ENCODE measurements at places on chromosomes 5 and 9.

DNA sequence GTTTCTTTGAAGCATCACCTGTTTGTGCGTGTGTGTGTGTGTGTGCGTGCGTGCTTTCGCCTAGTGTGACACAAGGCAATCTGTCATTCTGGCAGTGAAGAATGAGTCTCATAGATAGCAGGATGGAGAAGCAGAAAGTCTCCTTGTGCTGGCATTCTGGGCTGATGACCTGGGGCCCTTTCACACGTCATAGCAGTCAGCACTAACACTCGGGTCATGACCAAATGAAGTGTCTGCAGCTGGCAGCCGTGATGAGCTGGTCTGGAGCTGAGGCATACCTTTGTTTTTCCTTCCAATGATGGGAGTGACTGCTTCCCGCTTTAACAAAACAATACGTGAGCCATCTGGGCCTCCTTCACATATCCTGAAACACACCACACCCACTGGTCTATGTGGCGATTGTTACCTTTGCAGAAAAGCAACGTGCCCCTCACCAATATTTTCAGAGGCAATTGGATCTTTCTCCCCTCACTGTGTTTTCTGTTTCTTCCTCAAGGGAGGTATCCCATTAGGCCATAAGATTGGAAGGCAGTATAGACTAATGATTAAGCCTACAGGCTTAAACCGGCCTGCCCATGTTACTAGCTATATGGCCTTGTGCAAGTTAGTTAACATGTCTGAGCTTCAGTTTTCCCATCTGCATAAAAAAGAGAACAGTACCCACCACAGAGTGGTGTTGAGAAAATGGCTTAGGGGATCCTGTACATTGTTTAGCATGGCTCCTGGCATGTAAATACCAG is 88.8 kb downstream of the SREK1 start:
- DNase-seq, result no peak

DNA sequence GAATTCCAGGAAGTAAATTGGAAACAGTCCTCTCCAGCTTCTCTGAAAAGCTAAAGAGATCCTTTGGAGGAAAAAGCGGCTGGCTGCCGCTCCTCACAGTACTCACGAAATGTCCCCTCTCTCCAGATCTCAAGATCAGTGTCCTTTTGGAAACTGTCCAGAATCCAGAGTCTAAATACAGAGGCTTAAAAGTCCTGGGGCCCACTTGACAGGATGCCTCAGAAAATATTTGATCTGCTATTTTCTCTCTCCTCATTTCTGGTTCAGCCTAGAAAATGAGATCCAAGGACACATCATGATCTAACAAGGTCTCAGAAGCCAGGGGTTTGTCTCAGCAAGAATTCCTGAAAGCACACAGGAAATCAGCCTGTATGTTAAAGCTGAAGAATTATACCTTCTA is 7.2 kb downstream of the C1QTNF2 start:
- DNase-seq, result no peak

DNA sequence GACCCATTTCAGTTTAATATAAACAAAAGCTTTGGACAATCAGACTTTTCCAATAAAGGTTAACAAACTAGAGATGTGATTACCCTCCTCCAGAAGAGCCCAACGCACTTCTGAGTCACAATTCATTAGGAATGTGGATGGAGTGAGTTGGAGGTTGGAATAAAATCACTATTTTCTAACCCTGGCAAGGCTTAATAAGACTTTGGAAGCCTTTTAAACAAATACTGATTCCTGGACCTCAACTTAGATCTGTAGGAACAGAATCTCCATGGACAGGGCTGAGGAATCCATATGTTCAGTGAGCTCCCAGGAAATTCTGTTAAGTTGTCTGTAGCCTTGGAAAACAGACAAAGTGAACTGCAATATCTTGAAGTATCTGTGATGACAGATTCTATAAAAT is 233.5 kb upstream of the ELL2 start:
- DNase-seq, result no peak

GRCh38 chr5:4868140-4868735 is 271.9 kb upstream of the ADAMTS16 start:
- peak; percentile 40 for DNase-seq

GRCh38 chr9:124000161-124000783 is 11.3 kb upstream of the LHX2 start:
- no peak for DNase-seq

GRCh38 chr9:13332571-13332970 is 53.1 kb upstream of the MPDZ start:
- DNase-seq, result no peak

DNA sequence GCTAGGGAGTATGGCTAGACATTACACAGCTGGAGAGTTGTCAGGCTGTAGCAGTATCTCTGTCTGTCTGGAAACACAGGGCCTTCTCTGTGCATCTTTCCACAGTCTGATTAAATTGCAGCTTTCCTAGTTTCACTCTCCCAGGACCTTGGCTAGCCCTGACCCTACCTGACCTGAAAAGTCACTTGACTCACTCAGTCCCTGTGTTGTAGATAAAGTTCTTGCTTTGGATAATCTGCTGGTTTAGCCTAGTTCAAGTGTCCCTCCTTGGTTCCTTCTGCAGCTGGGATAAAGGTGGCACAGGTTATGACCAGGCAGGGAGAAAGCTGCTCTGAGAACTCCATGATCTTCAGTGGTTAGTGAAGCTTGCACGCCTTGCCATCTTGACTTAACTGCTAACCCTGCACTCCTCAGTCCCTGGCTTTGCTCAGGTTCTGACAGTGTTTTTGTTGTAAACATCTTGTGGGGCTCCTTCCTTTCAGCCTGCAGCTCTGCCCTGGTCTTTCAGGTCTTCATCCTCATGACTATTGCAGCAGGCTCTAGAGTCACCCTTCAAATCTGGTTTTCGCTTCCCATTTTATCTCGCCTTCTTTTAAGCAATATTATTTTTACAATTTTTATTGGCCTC is 101.0 kb downstream of the PIP5K1B start:
- no peak for DNase-seq

DNA sequence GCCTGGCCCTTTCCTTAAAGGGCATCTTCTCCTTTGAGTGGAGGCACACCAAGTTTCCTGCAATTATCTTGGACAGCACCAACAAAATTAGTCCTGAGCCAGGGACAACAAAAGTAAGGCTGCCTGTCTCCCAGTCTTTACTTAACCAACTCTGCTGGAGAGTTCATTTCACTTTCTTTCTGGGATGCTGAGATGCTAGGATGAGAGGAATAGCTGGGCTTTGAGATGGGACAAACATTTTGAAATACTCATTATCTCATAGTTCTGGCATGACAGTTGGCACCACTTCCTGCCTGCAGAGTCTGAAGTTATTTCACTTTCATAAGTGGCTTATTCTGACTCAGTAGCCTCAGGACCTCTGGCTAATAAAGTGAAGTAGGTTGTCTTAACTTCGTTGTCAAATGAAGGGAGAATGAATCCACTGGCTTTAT is 157.0 kb downstream of the C9orf152 start:
- DNase-seq, result peak; percentile 27

- no peak for DNase-seq
These were observed 145.4 kb upstream of the IER5L start for GRCh38 chr9:129323376-129323998.

DNA sequence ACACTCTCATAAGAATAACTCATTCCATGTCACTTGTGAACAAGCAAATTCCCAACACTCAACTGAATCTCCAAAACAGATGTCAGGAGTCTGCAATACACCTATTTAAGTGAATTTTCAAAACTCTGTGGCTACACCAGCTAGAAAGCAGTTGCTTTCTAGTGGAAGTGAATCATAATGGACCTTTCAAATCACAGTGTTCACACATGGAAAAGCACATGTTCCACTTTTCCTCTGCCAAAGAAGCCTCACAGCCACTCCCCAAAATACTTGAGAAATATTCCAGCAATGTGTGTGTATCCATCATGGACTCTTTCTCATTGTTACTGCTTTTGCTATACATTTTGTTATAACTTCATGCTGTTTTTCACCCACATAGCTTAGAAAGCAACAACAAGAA is 17.4 kb downstream of the MARCHF3 start:
- no peak for DNase-seq

GRCh38 chr9:68872026-68872501 is 141.8 kb downstream of the PRKACG start:
- DNase-seq, result no peak

GRCh38 chr5:14809369-14810155 is 62.0 kb downstream of the ANKH start:
- peak; percentile 83 for DNase-seq

GRCh38 chr9:77498891-77499290 is 149.2 kb downstream of the GNA14 start:
- DNase-seq, result no peak

DNA sequence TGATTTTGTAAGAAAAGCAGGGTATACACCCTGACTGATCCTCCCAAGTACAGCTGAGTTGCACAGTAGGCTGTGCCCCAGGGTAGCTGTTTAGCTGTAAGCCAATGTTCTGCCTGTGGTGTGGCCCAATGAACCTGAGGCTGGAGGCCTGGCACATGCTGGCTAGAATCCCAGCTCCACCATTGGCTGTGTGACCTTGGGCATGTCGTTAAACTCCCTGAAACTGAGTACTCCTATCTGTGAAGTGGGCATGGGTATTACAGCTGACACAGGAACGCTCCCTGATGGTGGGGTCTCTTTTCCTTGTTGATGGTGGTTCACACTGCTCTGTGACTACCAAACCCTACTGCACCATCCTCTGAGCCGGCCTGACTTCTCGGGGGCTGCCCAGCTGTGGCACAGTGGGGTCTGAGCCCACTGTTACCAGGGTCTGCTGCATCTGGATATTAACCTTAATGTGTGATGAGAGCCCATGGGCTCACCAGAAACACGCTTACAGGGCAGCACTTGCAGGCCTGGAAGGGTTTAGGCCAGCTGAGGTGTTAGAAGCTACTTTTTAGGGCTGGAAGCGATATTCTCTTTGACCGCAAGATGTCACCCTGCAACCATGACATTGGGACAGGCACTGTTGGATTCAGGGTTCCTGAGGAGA is 7.0 kb upstream of the GADD45G start:
- DNase-seq, result peak; percentile 61

GRCh38 chr9:96777426-96777864 is 442 bp downstream of the ZNF510 start:
- no peak for DNase-seq

- no peak for DNase-seq
These were observed 43.8 kb upstream of the NKD2 start for GRCh38 chr5:964821-965220.

DNA sequence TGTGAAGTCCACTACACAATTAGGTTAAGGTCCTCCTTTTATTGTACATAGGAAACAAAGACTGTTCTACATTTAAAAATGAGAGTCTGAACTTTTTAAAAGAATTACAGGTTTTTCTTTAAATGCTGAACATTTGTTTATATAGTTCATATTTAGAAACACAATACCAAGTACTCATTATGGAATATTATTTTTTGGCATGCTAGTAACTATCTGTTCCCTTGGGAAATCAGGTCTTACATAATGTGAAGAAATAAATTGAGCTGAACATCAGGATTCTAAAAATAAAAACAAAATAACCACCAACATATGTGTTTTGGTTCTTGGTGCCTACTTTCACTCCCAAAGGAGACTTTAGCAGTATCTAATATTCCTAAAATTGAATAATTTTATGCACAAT is 230.5 kb upstream of the IZUMO3 start:
- no peak for DNase-seq

GRCh38 chr9:83342006-83342405 is 196.2 kb downstream of the FRMD3 start:
- no peak for DNase-seq

- no peak for DNase-seq
These were observed 248.6 kb upstream of the EFNA5 start for GRCh38 chr5:107919361-107919760.

DNA sequence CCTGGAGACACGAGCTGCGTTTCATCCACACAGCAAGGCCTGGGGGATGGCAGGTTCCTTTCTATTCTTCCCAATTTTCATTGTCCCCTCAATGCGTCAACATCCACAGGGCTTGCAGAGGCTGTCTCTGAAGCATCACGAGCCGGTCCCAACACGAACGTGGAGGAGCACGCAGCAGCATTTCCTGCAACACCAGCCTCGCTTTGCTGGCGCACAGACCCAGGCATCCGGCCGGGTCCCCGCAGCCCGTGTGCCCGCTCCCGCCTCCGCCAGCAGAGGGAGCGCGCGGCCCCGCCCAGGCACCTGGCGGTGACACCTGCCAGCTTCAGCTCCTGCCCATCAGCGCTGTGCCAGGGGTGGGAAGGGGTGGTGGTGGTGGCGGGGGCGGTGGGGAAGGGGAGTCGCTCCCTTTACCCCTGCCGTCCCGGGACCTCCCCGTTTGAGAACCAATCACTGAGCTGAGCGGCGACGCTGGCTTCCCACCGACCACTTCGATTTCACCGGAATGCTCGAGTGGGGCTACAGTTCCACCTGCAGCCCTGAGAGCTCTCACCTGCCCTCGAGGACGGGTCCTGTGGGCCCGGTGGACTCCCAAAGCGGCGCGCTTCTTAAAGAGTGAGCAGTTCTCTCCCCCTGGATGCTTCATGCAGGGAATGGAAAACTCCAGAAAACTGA is 464.5 kb downstream of the ICE1 start:
- DNase-seq, result peak; percentile 19

DNA sequence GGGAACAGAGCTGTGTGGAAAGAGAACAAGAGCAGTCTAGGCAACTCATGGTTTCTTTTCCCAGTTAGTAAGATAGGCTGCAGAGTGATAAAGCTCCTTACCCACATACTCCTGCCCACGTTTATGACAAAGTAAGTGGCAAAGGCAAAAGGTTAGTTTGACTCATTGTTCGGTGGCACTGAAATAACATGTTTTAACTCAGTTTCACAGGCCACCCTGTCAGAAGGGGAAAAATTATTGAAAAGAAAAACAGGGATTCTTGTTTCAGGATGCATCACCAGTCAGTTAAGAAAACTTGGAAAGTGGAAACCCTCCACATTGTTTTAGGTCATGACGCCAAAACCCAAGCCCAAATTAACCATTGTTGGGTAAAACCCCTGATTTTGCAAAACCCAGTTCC is 22.3 kb upstream of the DAB2 start:
- no peak for DNase-seq

DNA sequence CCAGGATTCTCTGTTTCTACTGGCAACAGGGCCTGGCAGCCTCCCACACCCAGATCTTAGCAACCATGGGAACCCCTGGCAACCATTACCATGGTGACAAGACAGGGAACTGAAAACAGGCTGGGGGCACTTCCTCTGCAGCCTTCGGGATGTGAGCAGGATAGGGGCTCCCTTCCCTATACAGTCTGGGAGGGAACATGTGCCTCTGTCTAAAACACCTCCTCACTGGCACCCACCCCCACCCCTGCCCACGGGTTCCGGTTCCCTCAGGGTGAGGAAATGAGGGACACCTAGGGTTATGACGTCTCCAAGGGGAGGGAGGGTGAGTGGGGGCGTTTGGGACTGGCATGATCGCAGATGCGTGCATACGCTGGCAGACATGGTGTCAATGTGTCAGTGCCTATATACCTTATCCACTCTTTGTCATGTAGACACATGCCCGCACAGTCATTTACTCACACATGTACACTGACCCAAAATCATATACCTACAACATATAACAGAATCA is 3.0 kb upstream of the DNAJB5 start:
- peak; percentile 60 for DNase-seq
